ENCODE measurements at places on chromosomes 3 and 15.

GRCh38 chr3:127052121-127052561, 69.2 kb downstream of the PLXNA1 start:
- no peak for DNase-seq

- no peak for DNase-seq
Observed at GRCh38 chr3:164897342-164897741, 181.0 kb downstream of the SI start.

DNA sequence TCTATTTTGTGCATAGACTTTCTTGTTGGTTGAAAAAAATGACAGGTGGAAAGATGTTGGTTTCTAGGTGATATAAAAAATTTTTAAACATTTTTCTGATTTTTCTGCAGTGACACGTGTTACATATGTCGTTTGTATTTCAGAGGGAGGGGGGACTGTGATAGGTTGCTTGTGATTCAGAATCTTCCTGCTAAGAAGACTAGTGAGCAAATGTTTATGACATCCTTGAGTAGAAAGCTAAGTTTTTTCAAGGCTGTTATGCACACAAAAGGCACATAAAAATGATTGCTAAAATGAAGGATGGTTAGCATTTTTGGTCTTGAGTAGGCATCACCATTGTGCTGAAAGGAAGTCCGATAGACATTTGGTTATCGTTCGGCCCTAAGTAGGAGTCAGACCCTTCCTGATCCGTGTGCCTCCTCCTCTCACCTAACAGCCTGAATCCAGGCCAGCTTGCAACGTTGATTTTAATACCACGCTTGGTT, 1.5 kb downstream of the ZNF639 start:
- DNase-seq, result no peak

- no peak for DNase-seq
Observed at GRCh38 chr3:65540666-65541065, 498.1 kb downstream of the MAGI1 start.

- DNase-seq, result no peak
Observed at GRCh38 chr3:42014921-42015533, 53.1 kb upstream of the ULK4 start.

DNA sequence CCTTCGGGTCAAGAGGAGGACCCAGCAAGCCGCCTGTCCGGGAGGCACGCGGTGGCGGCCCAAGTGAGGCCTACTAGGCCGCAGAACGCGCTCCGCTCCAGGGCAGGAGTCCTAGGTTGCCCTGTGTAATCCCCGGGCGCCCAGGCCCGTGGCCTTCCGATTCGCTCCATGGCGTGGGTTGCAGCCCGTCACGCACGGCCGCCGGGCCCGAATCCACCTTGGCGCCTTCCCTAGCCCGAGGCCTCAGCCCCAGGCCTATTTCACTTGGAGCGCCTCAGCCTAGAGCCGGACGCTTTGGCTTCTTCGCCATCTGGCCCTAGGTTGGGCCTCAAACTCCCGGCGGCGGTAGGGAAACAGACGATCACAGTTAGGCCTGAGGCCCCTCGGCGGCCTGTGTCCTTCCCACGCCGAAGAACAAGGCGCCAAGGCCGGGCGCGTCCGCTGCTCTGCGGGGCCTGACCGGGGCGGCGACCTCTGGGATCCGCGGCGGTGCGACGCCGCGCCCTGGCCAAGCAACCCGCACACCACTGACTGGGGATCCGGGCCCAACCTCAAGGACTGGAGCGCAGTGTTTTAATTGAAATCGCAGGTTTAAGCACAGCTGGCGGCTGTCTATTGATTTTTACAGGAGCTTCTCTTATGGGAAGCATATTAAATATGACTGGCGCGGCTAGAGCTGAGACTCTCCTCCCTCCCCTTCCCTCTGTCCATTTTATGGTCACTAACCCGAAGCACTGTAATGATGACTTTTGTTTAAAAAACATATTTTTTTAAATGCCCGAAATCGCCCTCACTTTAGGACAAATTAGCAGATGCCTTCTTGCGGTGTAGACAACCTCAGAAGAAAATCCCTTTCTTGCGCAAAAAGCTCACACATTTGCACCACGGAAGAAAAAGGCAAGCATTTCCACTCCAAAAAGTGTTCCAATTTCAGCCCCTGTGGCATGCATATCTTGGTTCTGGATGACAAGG, 3.8 kb upstream of the FEZF2 start:
- no peak for DNase-seq

GRCh38 chr3:141246958-141247301, 15.3 kb downstream of the PXYLP1 start:
- DNase-seq, result no peak

- no peak for DNase-seq
Observed at GRCh38 chr15:31298707-31299172, 27.9 kb upstream of the KLF13 start.

GRCh38 chr3:113354307-113354706, 87.0 kb downstream of the CFAP44 start:
- DNase-seq, result no peak

Data from activated CD4-positive, alpha-beta T cell treated with anti-CD3 and anti-CD28 coated beads for 1 hour (primary cell).